Stimulated activated CD4-positive, alpha-beta T cell treated with anti-CD3 and anti-CD28 coated beads, TNF-alpha, amount 100 ng/mL, for 4 hours (primary cell): ENCODE measurements at places on chromosomes 11 and 22.

- DNase-seq = no peak
Measured at GRCh38 chr11:59898046-59898445, 19.5 kb downstream of the OOSP3 start.

- DNase-seq = no peak
Measured at GRCh38 chr11:76086743-76087635, 119.3 kb downstream of the WNT11 start.

DNA sequence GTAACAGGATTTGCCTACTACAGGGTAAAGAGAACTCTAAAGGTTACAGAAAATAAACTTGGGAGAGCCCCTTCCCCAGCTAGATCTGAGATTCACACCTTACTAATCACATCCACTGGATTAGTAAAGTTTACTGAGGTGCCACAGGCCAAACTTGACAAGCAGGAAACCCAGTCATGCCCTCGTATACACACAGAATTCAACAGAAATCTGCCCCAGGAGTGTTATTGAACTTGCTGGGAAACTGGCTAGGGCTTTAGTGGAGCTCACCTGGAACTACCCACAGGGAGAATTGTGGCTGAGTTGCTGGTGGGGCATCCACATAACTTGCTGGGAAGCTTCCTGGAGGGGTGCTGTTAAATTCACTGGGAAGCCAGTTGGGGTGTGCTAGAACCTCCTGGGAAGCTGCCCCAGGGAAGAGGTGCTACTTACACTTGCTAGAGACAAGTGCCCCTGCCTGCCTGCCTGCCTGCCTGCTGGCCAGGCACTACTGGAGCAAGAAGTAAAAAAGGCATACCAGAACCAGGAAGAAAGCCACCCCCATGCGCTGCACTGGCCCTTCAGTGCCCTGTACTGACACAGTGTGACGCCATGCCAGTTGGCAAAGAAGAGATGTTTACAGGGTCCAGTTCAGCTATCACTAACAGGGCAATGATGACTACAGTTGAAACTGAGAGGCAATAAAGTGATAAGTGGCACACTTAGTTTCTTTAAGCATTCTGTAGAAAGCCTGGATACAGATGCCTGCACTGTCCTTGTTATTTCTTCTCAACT is 106.5 kb downstream of the ALX4 start:
- no peak for DNase-seq

- no peak for DNase-seq
Measured at GRCh38 chr11:44695169-44695833, 31.5 kb upstream of the TSPAN18 start.

- no peak for DNase-seq
Measured at GRCh38 chr11:128456566-128457268, 130.6 kb downstream of the ETS1 start.
